ENCODE measurements at places on chromosomes 6 and 20.
A peak's percentile ranks its signal among the peaks of the same experiment; 100 is the strongest.

- DNase-seq, result no peak
Measured at GRCh38 chr6:135479601-135480000, 17.9 kb downstream of the AHI1 start.

GRCh38 chr6:134372603-134373281, 54.8 kb upstream of the SGK1 start:
- no peak for DNase-seq

- DNase-seq, result no peak
Measured at GRCh38 chr20:34527016-34527415, 10.8 kb downstream of the DYNLRB1 start.

GRCh38 chr20:10498200-10498599, 63.1 kb downstream of the SLX4IP start:
- no peak for DNase-seq

DNA sequence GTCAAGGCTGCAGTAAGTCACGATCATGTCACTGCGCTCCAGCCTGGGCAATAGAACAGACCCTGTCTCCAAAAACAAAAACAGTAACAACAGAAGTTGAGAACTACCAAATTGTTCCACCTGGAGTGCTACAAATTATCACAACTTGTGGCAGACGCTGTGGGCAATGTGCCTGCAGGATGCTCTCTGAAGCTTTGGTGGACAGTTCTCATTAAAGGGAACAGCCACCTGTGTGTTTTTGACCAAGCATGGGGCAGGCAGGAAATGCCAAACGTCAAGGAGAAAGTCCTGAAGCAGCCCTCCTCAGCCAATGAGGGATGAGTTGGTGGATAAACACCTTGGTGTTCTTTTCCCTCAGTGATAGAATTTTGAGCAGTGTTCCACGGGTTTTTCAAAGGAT, 15.8 kb downstream of the COX4I2 start:
- DNase-seq, result peak; percentile 80

DNA sequence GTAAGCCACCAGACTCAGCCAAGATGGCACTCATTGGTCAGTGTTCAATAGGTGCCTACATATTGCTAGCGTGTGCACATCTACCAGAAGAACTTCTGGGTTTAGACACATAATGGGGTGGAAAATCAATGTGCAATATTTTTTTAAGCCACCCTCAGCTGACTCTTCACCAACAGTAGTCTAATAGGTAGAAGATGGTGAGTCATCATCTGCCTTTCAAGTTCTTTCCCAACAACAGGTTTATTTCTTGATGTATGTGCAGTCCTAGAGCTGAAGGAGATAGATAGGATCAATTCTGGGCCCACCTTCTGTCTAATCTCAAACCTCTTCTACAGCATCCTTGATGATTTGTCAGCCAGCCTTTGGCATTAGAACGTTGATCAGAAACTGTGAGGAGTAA, 41.3 kb downstream of the IRAK1BP1 start:
- no peak for DNase-seq

DNA sequence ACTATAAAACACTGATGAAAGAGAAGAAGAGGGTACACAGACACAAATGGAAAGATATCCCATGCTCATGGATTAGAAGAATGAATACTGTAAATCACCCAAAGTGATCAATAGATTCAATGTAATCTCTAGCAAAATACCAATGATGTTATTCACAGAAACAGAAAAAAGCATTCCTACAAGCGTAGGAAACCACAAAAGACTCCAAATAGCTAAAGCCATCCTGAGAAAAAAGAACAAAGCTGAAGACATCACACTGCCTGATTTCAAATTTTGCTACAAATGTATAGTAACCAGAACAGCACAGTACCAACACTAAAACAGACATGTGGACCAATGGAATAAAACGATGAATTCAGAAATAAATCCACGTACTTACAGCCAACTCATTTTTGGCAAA, 43.0 kb downstream of the THBS2 start:
- no peak for DNase-seq

DNA sequence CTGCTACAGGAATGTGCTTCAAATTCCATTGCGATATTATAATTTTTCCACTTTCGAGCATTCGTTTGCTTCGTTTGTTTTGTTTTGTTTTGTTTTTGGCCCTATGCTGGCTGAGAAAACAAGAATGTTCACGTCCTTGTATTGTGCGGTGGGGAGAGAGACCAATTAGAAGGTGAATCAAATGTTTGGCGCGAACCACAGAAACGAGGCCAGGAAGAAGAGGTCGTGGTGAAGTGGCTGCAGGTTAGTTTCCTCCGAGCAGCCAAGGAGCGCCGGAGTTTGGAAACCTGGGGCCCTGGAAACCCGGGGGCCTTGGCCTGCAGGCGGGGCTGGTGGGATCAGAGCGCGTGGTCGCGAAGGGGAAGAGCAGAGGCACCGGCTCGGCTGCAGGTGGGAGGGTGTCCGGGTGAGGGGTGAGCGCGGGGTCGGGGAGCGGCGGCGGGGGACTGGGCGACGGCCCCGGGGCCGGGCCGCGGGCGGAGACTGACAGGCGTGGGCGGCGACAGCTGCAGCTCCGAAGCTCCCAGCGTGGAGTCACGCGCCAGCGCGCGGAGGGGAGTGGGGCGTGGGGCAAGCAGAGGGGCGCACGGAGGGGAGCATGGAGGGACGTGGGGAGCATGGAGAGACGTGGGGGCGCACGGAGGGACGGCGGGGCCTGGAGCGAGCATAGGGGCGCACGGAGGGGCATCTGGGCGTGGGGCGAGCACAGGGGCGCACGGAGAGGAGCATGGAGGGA, 141.5 kb upstream of the PDE10A start:
- peak; percentile 25 for DNase-seq

GRCh38 chr6:4370066-4370465, 234.7 kb upstream of the ECI2 start:
- DNase-seq, result no peak

- no peak for DNase-seq
Measured at GRCh38 chr6:137791281-137792159, 75.5 kb upstream of the TNFAIP3 start.

- DNase-seq, result no peak
Measured at GRCh38 chr6:168799067-168799466, 358.1 kb downstream of the SMOC2 start.

DNA sequence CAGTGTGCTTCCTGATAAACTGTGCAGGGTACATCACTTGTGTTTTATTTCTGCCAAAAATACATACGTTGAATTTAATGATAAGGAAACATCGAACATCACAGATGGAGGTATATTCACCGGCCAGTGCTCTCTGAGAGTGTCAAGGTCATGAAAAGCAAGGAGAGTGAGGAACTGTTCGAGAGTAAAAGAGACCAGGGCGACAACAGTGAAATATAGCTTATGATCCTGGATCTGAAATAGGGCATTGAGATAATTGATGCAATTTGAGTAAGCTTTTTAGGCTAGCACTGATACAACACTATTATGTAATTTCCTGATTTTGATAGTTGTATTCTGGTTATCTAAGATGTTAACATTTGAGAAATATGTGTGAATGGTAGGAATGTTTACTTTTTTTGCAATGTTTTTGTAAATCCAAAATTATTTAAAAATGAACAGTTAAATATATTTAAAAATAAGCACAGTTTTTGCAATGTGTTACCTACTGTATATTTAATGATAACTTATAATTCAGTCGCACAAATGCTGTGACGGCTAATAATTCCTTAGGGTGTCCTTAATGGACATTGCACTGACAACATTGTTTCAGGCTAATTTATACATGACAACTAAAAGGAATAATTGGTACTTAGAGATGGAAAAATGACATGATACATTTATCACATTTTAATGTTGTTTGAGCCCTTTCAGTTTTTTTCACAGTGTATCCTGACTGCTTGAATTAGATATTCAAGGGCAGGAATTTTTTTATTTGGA, 9.9 kb downstream of the RAB32 start:
- DNase-seq, result no peak

DNA sequence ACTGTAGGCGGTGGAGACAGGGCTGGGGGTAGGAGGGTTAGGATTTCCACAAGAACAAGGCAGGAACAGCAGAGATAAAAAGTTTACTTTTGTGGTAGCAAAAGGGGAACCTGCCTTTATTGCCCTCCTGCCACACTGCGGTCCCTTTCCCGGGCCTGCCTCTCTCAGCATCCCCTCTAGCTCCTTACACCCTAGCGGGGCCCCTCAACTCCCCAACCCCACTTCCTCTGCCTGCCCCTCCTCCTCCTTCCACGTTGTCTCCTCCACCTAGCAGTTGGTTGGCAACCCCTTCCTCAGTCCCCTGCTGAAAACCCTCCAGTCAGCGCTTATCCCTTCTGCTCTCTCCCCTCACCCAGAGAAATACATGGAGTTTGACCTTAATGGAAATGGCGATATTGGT, 714 bp downstream of the AIF1 start:
- DNase-seq, result no peak

DNA sequence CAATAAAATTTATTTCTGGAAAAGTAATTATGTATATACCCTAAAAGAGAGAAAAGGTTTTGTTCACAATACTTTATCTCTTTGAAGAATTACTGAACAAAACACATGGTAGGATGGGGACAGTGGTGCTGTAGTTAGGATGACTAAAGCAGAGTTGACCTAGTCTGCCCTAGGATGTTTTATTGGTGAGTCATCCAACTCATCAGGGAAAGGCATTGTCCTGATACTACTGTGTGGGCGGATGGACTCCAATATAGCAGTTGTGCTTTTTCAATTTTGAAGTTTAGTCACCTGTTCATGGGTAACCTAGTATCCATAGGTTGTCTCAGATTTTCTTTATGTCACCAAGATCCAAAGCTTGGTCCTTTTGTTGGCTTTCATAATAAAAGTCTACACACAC, 53.3 kb upstream of the EYS start:
- no peak for DNase-seq

GRCh38 chr6:26045065-26045927, 41.9 kb upstream of the HFE start:
- DNase-seq, result peak; percentile 97

GRCh38 chr6:106490030-106490429, 129.5 kb downstream of the CRYBG1 start:
- no peak for DNase-seq

DNA sequence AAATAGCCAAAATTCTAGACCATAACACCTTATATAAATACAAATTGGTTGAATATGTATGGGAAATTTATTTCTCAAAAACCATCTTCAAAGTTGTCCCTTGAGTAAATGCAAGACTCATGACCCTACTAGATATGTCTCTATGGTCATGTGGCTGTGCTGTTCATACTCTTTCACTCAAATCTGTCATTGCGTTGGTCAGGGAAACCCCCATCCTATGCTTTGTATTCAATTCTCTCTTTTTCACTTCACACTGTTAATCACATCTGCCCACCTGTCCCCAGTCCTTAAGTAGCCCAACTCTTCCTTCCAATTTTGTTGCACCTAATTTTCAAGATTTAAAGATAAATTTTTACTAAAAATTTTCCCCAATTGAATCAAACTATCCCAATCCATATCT, 51.0 kb downstream of the RPS12 start:
- no peak for DNase-seq

DNA sequence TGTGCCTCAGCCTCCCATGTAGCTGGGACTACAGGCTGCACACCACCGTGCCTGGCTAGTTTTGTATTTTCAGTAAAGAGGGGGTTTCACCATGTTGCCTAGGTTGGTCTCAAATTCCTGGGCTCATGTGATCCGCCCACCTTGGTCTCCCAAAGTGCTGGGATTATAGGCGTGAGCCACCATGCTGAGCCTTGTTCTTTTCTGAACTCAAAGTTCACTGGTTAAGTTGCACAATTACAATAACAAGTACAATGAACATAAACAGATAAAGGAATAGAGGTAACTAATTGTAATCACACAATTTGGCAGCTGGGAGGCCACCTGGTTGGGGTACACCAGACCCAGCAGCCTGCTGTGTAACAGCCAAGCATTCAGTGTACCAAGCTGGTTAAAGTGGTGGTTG, 6.7 kb downstream of the NUDT3 start:
- DNase-seq, result no peak

- DNase-seq, result no peak
Measured at GRCh38 chr20:38032585-38033329, 499 bp downstream of the TTI1 start.

DNA sequence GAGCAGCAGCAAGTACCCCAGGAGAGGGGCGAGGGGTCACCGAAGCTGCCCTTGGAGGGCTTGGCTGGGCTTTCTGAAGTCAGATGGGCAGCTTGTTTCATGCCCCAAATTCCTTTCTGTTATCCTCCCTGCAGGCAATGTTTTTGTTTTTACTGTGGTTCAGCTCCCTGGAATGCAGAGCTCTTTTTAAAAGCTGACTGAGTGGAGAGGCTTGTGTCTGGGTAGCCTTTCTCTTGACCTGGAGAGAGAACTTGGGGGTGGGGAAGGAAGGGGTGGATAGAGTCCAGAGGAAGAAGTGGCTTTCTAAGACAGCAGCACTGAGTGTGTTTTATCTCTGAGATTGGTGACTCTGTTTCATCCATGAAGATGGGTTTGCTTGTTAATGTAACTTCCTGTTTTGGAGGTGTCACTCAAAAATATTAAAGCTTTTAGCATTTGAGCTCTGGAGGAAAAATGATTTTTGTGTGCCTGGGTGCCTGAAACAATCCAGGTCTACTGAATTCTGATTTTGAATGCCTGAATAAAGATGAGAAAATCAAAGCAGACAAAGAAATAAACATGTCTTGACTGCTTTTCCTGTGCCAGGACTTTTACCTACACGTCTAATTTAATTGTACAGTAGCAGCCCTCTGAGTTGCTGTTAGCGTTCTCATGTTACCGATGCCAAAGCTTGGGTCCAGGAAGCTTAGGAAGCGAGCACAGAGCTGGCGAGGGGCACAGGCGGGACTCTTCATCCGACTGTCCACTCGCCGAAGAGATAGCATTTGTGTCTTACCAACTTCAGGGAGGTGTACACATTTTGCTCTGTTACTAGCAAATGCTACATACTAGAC, 78.2 kb upstream of the EEF1E1 start:
- DNase-seq, result no peak

Data from brain (organoid and tissue), 16 donors.